ENCODE measurements at places on chromosomes 4 and X. TPM values are rescaled to one million over a fixed set of nuclear protein-coding genes. Genes with fewer than 3 reads are reported as not detected.
A peak's percentile ranks its signal among the peaks of the same experiment; 100 is the strongest.

The TMLHE gene
- 14.0 TPM for total RNA-seq

The MAGIX gene
- total RNA-seq, result 2.1 TPM

The NSUN7 gene
- 19.6 TPM for total RNA-seq

The PHOX2B gene
- not detected for total RNA-seq

The BCORL1 gene
- total RNA-seq, result 21.1 TPM

The RAP1GDS1 gene
- 45.5 TPM for total RNA-seq

DNA sequence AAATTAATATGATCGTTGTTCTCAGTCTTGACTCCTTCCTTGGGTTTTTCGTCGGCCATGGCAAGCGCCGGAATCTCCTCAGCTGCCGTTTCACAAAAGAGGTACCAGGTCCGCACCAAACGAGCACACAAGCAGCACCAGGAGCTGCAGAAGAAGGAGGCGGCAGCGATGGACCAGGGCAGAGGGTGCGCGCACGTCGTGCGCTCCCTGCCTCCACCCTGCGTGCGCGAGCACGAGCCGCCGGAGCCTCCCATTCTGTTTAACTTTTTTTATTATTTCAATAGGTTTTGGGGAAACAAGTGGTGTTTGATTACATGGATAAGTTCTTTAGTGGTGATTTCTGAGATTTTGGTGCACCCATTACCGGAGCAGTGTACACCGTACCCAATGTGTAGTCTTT lies 158.2 kb downstream of the PLS3 start:
- no peak overlapping the region for H3K27ac ChIP-seq
- H3K4me1 ChIP-seq, result no peaks in the 10 kb centered on the region
- no peaks in the 10 kb centered on the region for H3K27me3 ChIP-seq
- no peaks in the 10 kb centered on the region for H3K36me3 ChIP-seq
- no peak overlapping the region for H3K4me3 ChIP-seq
- DNase-seq, result no peak

DNA sequence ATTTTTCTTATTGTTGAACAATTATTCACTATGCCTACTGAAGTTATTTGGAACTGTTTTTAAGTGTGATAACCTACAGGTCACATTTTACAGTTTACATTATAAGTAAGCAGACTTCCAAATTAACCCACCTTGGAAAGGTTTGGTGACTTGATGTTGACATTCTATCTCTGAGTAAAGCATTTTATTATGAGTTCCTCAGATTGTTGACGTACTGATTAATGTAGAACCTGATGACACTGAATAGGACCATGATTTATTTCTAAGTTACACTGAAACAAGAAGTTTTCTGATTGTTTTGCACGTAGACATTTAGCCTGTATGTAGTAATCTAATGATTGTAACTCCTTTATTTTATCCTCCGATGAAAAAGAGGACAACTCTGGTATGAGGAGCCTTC lies 17.0 kb upstream of the CXCL3 start:
- no peak overlapping the region for H3K27ac ChIP-seq
- H3K27me3 ChIP-seq, result no peaks in the 10 kb centered on the region
- no peak for DNase-seq
- H3K4me1 ChIP-seq, result peaks cover 6% of the 10 kb centered on the region
- no peak overlapping the region for H3K4me3 ChIP-seq

DNA sequence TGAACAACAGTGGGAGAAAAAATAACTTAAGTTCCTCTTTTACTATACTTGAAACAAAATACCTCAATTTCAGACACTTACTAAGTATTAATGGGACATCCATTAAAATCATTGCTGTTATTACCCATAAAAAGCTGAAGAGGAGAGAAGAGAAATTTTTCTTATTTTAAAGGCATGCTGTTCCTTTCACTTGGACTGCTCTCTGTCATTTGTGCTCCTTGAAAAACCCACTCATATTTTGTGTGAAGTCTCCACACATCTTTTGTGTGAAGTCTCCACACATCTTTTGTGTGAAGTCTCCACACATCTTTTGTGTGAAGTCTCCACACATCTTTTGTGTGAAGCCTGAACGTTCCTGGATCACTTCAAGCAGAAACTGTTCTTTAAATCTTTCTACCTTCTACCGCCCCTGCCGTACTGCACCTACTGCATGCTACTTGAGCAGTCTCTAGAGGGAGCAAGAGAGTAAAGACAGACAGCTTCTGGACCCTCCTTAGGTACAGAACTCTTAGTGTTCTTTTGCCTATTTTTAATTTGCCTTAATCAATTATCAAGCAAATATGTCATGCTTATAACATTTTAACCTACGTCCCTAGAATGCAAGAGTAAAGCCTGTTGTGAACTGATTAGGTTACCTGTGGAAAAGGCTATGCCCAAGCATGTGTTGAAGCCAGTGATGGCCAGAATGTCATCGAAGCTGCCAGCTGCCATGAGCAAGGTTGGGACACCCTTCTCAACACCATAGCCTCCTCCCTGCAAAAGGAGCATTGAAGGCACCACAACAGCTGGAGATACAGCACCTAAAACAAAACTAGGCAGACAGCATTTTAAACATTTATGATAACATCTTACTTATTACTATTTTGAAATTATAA lies 27.1 kb upstream of the SLC9B1 start:
- H3K27ac ChIP-seq, result no peak overlapping the region
- no peaks in the 10 kb centered on the region for H3K27me3 ChIP-seq
- H3K4me3 ChIP-seq, result no peak overlapping the region
- H3K36me3 ChIP-seq, result no peaks in the 10 kb centered on the region
- peak; percentile 43 for DNase-seq

- no peak overlapping the region for H3K27ac ChIP-seq
- H3K4me3 ChIP-seq, result no peak overlapping the region
- no peaks in the 10 kb centered on the region for H3K4me1 ChIP-seq
Observed at GRCh38 chr4:37960679-37961450, 667 bp downstream of the PTTG2 start.

DNA sequence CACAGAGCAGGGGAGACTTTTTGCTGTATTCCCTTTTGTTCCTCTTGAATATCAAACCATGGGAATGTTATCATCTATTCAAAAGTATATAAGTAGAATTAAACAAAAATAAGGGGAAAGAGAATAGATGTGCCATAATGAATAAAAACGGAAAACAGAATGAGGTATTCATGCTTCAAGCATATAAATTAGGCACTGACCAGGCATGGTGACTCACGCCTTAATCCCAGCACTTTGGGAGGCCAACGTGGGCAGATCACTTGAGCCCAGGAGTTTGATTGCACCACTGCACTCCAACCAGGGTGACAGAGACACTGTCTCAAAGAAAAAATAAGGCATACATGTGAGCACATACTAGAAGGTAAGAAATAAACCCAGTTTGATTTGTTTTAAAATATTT lies 16.3 kb upstream of the NEUROG2 start:
- no peak for DNase-seq
- H3K4me1 ChIP-seq, result no peaks in the 10 kb centered on the region
- no peaks in the 10 kb centered on the region for H3K27me3 ChIP-seq
- H3K36me3 ChIP-seq, result no peaks in the 10 kb centered on the region
- no peak overlapping the region for H3K4me3 ChIP-seq

All from Caco-2 (cell line).